Stimulated activated CD8-positive, alpha-beta memory T cell treated with anti-CD3 and anti-CD28 coated beads, Interleukin-7, amount 100 ng/mL, for 24 hours (primary cell): ENCODE measurements at places on chromosomes 1 and 21.
A peak's percentile ranks its signal among the peaks of the same experiment; 100 is the strongest.

DNA sequence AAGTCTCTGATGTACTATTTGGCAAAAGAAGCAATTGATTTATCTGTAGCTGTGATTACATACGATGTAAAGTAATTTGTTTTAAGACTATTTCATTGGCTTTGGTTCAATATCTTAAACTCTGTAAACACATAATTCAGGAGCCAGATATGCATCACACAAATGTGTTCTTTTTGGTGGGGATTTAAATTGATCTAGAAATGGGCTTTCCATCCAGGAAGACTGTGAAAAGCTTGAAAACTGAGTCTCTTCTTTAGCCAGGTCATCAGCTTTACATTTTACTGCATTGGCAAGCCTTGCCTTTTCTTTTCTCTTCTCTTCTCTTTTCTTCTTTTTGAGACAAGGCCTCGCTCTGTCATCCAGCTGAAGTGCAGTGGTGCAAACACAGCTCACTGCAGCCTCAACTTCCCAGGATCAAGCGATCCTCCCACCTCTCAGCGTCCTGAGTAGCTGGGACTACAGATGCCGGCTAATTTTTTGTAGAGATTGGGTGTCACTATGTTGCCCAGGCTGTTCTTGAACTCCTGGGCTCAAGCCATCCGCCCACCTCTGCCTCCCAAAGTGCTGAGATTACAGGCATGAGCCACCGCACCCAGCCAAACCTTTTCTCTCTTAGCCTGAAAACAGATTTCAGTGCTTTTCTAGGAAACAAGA, 1.4 kb downstream of the RCAN3 start:
- no peak for DNase-seq

DNA sequence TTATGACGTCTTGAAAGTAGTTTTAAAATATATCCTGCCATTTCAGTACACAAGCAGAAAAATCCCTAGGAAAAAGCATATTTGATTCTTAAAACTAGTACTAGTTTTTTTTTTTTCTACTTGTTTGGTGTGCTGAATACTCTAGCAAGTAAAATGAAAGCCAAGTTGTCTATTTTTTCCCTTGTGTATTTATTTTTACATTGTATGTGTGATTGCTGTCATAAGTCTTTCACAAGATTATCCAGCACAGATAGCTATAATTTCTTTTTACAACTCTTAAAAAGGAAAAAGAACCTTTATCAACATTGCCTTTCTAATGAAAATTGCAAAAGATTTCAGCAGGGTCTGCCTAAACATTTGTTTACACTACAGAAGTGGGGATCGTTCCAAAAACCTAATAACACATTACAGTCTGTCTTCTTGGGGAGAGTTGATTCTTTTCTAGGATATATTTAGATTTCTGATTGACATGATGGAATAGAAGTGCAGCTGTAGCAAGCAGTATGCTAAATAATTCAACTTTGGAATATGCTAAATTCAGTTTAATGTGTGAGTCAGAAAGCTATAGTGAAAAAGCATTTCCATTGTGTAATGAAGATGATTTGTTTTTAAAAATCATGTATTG, 2.5 kb downstream of the DR1 start:
- DNase-seq = no peak

DNA sequence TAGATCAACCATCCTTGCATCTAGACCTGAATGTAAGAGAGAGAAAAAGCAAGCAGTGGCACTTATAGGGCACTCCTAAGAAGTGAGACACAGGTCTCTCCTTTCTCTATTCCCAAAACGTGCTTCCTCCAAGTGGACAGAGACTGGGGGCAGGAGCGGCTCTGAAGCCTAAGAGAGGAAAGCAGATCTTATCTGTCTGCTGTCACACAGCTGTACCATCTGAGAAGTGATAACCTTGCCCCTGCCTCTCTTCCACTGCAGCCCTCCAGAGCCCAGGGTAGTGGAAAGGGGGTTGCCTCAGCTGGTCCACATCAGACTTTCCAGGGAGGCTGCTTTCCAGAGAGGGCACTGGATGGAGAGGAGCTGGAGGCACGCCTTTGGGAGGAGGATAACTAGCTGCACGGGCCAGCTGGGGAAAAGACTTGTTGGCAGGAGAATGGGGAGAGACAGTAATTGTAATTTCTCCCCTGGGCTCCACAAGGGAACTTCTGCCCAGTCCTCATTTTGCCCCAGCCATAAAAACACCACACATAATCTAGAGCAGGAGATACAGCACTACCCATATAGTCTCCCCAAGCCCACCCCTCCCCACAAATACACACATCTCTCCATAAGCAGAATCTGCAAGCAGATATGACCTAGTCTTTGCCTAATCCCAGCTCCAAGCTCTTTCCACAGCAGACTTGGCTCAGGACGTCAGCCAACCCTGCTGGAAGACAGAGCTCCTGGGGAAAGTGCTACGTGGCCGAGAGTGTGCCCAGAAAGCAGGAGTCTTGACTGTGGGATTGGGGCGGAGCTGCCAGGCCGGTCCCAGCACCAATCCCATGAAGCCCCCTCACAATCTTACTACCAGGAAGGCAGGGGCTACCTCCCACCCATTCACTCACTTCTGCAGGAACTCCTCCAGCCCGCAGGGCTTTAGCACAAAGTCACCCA, 31.2 kb downstream of the PIK3C2B start:
- DNase-seq = no peak

- no peak for DNase-seq
Measured at GRCh38 chr1:167927046-167927754, 9.3 kb upstream of the DCAF6 start.

DNA sequence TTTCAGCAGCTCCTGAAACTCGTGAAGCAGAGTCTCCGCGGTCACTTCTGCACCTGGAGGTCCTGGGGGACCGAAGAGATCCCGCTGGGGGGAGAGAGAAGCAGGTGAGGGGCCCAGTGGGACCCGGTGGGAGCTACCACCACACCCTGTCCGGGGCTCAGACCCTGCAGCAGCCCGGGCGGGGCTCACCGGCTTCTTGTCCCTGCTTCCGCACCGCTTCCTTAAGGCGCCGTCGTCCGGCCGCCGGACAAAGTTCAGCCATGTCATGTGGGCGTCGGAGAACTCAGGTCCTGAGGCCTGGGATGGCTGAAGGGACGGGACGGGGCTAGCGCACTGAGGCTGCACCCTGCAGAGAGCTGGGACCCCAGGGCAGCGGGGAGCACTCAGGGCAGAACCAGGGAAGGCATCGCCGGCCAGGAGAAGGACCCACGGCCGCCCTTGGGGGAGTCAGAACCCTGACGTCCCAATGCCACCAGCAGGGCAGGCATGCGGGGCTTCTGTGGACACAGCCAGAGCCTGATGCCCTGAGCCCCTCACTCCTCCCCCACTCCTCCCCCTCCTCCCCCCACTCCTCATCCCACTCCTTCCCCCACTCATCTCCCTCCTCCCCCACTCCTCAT, 2.2 kb downstream of the C1QTNF12 start:
- DNase-seq = no peak

DNA sequence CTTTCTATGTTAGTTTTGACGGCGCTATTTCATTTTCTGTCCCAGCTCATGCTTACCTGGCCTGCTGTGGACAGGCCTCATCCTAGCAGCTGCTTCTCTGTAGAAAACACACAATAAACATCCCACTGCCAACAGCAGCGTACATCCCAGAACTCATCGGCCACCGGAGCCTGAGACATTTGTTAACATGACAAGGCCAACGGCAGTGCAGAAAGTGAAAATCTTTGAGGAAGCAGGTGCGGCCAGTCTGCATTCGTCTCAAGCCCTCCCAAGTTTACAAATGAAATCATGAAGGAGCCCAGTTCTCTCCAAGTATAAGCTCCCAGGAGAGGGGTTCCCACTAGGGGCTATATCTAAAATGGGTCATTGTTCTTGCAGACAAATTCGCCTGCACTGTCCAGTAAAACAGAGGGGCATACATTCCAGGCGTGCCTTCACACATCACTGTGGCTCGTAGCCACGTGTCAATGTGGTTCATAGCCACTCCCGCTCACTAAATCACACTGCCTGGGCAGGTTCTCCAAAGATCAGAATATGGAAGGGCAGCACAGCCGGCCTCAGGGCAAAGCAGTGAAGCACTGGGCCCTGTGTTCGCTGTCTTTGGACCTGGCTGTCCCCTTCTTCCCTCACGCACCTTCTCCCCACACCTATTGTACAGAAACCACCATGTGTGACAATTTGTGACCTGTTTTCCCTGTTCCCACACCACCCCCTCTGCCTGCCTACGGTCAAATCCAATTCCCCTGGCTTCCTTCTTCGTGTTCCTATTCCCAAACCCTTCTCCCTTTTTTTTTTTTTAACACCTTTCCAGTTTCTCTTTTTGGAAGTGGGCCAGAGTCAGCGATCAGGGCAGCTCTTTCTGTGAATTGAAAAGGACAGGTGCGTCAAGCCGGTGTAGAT, 27.0 kb upstream of the ABCG1 start:
- no peak for DNase-seq

DNA sequence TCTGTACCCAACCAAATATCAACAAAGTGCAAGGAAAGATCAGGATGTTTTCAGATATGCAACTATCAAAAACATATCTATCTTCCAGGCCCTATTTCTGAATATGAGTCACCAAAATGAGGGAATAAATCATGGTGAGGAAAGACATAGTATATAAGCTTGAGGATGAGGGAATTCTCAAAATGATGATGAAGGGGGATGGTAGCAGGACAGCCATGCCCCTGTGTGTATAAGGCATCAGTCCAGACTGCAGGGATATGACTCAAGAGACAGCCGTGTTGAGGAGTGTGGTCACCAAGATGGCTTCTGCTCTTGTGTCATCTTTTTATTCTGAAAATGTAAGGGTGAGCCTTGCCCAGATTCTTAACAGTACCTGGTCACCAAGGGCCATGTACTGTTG, 4.4 kb upstream of the WDR64 start:
- DNase-seq = no peak

DNA sequence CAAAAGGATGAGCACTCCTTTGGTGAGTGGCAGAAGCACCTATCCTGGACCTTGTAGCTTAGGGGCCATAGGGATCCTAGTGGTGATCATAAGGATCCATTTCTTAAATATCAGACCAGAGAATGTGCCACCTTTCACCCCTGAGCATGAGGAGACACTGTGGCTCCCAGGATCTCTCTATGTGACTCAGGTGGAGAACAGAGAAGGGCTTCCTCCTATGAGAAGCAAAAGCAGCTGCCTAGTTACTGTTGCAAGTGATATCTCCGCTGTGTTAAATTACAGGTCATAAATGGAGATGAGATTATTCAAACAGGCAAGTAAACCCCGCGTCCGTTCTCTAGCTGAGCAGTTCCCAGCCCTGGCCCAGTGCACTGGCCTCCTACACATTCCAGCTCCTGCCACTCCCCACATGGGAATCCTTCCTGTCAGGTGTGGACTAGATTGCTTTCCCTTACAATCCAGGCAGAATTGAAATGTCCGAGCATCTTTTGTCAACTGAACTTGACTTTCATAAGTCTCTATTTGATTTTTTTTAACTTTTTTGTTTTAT, 26.3 kb downstream of the CLEC20A start:
- no peak for DNase-seq

- no peak for DNase-seq
Measured at GRCh38 chr1:16371725-16372124, 4.7 kb downstream of the SZRD1 start.

DNA sequence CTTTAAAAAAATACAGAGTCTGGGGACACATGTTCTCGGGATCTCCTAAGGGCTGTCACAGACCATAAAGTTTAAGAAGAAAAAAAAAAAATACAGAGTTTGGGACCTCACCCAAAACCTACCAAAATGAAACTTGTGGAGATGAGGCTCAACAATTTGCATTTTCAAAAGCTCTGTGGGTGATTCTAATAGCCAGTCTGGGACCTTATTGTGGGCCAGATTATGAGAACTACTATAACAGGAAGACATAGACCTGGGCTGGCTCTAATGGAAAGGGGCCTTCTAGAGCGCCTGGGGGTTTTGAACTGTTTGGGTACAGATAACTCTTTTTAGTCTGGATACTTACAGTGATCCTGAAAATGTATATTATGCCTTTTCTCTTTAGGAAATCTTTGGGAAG, 69.1 kb downstream of the LAMC1 start:
- DNase-seq = no peak

DNA sequence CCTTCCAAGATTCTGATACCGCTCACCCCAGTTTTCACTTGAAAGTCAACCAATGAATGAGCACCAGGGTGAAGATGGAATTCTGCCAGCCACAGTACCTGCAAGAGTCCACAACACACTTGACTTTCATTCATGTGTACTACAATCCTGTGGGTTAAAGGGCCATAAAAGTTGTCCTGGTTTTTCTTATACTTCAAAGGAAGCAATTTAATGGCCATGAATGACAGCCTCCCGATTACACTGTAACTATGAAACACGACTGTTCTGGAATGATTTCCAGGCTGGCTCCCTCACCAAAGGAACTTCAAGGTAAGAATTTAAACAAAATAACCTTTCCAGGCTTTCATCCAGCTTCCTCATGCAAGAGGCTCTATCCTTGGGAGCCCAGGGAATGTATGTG, 502.8 kb downstream of the SMYD3 start:
- no peak for DNase-seq

DNA sequence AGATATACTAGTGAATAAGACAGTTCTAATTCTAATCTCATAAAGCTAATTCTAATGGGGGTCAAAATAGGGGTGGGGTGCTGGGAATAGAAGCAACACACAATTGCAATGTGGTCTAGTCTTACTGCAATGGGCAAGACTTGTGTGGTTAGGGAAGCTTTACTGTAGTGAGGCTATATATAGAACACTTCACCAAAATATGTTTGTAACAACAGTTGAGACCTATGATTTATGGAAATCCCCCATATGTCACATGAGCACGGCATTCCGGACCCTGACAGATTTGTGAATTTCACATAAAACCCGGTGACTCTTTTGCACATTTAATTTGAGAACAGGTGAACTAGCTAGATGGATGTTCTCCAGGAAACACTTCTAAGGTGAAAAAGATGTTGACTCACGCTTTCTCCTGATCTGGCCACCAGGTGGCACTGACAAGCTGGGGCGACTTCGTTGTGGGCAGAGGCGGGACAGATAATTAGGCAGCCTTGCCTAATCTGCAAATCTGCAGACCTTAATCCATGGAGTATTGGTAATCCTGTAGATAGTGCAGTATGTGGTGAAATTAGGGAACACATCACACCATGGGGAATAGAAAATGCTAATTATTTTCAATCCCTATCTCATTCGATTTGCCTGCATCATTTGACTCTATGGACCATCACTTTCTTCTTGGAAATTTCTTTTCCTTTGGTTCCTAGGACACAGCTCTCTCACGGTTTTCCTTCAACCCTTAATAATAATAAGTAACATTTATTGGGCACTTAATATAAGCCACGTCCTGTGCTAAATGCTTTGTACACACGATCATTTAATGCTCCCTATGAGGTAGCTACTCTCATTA, 37.7 kb downstream of the KIAA0040 start:
- peak; percentile 65 for DNase-seq

- DNase-seq = no peak
Measured at GRCh38 chr1:221517961-221518360, 223.9 kb downstream of the DUSP10 start.

DNA sequence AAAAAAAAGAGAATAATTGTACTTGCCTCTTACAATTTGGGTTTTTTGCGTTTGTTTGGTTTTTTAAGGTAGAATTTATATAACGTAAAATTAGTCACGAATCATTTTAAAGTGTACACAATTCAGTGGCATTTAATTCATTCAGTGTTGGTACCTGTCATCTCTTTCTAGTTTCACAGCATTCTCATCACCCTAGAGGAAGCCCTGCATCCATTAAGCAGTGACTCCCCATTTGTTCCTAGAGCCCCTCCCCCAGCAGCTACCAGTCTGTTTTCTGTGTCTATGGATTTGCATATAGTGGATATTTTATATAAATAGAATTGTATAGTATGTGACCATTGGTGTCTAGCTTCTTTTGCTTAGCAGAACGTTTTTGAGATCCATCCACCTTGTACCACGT, 233.2 kb upstream of the FMN2 start:
- DNase-seq = no peak
